Cerebellar cortex (tissue), 1 donor: ENCODE measurements at places on chromosomes 13 and 19.

DNA sequence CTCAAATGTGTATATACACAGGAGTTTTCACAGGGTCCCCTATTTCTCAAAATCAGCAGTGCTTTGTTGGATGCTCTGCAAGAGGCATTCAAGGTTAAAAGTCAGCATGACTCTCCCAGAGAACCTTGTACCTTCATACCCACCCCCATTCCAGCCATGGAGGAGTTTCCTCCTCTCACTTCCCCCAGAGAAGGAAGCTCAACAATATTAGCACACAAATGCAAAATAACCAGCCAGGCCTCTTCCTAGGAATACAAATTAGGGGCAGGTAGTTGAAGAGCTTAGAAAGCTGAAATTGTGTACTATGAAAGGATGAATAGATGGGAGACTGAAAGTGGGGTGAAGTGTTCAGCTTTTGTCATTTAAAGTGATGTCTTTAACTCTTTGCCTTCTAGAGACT, 43.8 kb downstream of the SPRY2 start:
- no peak for DNase-seq

GRCh38 chr13:83980331-83980730, 98.1 kb upstream of the SLITRK1 start:
- DNase-seq: no peak

DNA sequence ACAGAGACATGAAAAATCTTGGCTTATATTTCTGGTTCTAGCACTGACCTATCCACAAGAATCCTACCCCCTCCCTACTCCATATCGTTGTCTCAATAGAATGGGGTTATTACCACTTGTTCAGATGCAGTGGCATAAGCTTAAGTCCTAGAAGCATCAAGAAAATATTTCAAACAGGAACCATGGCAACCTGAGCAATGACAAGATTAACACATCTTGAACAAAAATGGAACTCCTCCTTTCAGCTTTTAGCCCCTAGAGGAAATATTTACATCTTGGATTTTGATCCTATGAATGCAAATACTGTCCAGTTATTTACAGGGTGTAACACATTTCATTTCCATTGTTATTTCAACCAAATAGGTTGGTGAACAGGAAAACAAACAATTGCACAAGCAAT, 46.1 kb upstream of the TSC22D1 start:
- DNase-seq: no peak

DNA sequence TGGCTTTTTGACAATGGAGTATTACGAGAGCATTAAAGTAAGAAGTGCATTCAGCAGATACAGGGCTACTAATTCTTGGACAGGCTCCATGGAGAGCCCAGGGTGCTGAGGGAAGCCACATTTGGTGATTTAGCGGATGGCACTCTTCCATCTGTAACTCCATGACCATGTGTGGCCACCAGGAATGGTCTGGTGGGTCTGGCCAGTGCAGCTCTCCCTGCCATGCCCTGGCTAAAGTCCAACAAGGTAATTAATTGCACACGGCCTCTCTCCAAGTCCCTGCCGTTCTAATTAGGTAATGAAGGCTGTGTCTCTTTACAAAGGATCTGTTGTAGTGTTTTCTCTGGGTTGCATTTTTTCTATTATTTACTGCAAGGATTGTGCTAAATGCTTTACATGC, 4.3 kb upstream of the ZFR2 start:
- DNase-seq: peak; percentile 84

DNA sequence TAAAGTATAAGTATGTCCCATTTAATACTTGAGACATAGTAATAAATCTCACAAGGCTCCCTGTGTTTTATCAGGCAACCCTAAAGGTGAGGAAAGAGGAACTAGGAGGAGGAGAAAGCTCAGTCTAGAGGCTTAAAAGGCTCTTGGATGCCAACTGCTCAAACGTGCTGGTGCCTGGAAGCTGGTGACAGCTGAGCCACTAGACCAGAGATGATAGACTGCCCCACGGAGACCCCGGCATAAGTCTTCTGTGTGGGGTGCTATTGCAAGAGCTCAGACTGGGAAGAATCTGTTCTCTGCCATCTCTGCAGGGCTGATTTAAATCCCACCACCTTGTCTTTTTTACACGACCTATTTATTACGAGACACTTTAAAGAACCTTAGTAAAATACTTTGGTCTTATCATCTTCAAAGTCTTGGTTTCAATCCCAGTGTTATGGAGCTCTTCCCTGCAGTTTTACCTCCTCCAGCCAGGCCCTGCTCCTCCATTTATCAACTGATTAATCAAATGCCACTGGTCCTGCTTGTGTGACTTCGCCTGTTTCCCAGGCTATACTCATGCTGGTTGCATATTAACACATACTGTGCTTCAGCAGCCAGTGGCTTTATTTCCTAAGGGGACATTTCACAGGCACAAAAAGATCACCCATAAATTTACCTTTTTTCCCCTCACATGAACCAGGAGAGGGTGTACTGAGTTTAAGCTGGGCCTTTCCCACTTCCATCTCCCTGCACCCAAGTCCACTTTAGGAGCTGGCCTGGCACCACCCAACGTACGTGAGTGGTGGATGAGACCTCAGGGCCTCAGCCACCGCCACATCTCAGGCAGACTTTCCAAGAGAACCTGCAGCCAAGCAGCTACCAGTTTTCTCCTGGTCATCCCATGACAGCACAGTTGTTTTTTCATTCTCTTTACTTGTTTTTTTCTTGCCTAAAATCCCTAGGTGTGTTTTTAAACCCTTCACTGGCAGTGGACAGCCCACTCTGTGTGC, 7.8 kb upstream of the ATP12A start:
- no peak for DNase-seq

DNA sequence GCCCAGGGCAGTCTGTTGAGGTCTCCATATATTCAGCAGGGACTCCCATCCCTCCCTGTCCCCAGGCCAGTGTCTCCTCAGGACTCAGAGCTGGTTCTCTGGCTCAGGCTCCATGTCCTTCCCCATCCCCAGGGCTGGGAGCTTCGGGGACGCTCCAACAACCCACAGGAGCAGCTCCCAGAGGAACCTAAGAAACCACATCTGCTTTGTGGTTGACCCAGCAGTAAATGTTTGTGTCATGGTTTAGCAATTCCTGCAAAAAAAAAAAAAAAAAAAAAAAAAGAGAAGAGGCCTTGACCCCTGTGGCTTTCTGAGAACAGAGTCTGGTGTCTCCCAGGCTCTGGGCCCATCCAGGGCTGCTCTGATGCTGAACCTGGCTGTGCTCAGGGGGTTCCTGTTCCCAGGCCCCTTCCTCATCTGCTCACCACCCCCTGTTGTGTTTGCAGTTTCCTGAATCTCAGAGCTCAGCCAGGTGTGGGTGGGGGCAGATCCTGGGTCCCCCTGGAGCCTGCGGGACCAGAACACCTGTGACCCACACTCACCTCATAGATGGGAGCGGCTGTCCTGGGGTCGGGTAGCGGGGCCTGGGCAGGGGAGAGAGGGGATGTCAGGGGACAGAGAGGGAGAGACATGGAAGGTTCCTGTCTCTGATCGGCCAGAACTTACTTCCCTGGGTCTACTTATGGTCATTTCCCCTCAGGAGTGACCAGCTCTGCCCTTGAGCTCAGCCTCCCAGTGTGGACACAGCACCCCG, 25.2 kb upstream of the CEACAM1 start:
- DNase-seq: no peak

DNA sequence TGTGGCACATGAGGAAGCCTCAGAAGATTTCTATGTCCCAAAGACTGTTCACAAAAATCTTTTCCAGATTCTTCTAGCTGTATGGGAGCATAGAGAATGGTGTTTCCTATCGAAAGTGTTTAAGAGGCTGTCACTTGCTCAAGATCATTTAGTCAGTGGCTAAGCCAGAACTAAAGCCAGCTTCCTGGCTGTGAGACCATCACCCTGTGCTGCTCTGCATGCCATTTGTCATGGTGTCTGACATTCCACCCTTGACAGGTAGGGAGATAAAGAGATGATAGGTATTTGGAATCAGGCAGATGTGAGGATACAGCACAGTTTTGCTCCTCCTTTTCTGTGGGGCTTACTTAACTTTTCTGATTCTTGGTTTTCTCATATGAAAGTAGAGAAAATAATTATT, 177.3 kb downstream of the DNAJC15 start:
- no peak for DNase-seq

GRCh38 chr19:53537521-53538377, at the start of gene ZNF331:
ZNF331 (plus strand) TSS chr19:53538145; CDS start chr19:53569377, 31,232 bp downstream.
- DNase-seq: peak; percentile 74

GRCh38 chr19:47797996-47798903, 6.1 kb downstream of the TPRX1 start:
- DNase-seq: no peak

DNA sequence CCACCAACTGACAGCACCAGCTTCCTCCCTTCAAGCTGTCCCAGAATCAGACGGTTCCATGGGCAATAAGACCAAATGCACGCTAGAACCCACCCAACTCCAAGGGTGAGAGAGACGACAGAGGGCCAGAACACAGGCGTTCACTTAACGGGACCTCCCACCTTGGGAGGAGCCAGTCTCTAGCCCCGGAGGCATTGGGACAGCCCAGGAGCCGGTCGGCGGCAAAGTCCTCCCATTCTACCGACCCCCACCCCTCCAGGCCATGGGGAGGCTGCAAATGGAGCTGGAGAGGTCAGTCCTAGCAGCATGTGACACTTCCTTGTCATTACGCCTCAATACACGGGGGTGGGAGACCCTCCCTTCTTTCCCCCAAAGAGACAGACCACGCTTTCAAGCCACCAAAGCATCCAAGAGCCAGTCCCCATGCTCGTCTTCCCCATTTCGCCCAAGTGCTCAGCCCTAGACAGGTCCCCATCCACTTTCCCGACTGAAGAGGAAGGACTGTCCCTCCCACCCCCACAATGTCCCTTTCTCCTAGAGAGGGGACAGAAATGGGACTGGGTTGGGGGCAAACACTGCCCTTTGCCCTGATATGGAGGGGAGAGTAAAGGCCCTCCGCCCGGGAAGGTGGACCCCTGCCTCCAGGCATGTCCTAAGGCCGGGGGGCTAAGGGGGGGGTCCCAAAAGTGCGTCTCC, 964 bp downstream of the KHSRP start:
- DNase-seq: peak; percentile 46

GRCh38 chr19:34662919-34663318, 14.0 kb downstream of the SCGB2B2 start:
- peak; percentile 29 for DNase-seq
